ENCODE measurements at places on chromosomes 12 and 14.

DNA sequence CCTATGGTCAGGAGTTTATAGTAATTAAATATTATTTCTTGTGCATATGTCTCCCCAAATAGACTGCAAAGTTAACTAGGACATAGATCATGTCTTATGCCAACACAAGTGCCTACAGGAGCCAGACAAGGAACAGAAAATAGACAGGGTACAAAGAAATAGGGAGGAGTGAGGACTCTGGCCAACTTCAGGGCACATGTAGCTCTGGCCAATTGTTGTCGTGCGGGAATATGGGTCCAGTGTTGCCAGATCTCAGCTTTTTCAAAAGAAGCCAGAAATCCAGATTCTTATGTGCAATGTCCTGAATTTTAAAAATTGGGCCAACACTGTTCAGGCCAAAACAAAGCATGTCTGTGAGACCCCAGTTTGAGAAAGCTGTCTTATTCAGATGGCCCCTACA is 68.7 kb downstream of the RFX4 start:
- no peak for DNase-seq

DNA sequence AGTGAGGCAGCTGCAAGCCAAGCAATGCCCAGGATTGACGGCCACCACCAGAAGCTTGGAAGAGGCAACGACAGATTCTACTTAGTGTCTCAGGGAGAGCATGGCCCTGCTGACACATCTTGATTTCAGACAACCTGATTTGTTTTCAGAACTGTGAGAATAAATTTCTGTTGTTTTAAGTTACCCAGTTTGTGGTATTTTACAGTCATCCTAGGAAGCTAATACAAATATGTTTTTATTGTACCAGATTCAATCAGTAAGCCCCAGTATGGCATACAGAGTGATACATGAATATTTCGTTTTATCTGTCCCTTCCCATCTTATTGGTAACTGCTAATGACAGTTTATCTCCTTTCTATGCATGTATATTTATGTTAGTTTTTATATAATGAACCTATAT is 62.3 kb downstream of the SAMD4A start:
- no peak for DNase-seq

- DNase-seq = no peak
Measured at GRCh38 chr14:84579292-84579691, 950.7 kb upstream of the FLRT2 start.

- DNase-seq = no peak
Measured at GRCh38 chr12:124208489-124208888, 86.4 kb upstream of the RFLNA start.

DNA sequence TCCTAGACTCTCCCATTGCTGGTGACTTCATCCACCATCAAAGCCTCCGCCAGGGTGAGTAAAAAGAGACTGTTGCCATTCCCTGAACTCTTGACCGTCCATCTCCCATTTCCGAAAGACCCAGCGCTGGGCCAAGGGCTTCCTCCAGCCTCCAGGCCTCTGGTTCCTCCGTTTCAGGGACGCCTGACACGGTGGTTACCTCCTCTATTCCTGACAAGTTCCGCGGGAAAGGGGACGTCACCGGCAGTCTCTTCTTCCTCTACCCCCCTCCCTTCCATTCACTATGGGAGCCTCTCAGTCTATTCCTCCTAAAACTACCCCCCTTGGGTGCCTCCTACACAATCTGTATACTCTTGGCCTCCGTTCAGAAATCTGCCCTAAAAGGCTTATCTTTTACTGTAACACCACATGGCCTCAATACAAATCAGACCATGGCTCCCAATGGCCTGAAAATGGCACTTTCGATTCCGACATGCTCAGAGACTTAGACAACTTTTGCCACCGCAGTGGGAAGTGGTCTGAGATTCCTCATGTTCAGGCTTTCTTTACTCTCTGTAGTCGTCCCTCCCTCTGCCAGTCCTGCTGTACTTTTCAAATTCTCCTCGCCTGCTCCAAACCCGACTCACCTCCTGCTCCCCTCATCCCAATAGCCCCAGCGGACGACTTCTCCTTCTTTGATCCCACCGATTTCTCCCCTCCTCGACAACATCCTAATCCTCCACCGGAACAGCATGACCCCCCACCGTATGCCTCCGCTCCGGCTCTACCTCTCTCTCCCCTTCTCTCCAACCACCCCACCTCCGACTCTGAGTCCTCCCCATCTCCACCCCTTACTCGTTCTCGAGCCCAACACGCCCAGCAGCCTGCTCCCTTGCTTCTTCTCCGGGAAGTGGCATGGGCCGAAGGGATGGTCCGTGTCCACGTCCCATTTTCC is 70.4 kb downstream of the MOK start:
- DNase-seq = no peak

- no peak for DNase-seq
Measured at GRCh38 chr12:41514907-41515306, 326.8 kb downstream of the PDZRN4 start.

DNA sequence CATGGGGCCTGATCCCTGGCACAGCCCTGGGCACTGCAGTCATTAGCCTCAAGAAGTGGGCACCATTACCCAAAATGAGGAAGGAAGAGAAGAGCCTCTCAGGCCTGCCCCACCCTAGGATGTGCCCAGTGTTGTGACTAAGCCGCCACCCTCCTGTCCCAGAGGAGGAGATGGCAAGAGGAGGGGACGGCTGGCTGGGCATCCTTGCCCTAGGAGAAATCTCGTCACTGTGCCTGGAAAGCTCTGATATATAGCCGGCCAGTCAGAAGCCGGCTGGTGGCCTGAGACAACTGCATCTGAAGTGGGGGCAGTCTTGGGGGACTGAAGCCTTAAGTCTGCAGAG is 115.2 kb downstream of the LGMN start:
- no peak for DNase-seq

Measured in cortex of kidney (tissue), 1 donor.